ENCODE measurements at places on chromosomes 11 and 22. TPM values are rescaled to one million over a fixed set of nuclear protein-coding genes. Genes with fewer than 3 reads are reported as not detected.

DNA sequence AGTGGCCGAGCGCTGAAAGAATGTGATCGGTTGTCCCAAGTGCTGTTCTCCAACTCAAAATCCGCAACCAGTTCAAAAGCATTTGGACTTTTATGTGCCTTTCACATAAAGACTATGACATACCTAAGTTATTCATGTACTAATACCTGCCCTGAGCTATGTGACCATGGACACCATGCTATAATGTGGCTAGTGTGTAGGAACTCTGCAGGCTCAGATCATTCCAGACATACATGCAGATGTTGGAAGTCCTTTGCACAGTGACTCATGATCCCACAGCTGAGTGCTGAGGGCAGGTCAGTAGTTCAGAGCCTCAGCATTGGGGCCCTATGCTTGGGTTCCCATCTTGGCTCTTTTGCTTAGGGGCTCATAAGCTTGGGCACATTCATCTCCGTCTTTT lies 95.4 kb downstream of the IGLL1 start:
- DNase-seq, result no peak

- DNase-seq, result no peak
Measured at GRCh38 chr11:73401217-73401923, 25.2 kb downstream of the RELT start.

DNA sequence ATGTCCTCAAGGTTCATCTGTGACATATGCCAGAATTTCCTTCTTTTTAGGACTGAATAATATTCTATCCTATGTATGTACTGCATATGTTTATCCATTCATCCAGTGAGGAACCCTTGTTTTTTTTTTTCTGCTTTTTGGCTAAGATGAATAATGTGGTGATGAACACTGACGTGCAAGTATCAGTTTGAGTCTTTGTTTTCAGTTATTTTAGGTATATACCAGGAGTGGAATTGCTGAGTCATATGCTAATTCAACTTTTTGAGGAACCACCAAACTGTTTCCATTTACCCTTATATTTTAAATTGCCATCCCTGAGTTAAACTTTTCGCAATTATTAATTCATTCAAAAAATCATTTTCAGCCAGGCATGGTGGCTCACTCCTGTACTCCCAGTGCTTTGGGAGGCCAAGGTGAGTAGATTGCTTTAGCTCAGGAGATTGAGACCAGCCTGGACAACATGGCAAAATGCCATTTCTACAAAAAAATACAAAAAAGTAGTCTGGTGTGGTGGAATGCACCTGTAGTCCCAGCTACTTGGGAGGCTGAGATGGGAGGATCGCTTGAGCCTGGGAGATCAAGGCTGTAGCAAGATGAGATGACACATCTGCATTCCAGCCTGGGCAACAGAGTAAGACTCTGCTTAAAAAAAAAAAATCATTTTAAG lies 64.2 kb downstream of the MICAL2 start:
- peak; percentile 9 for DNase-seq

Gene DDTL
- total RNA-seq, result not detected

- DNase-seq, result no peak
Measured at GRCh38 chr11:293271-293851, 4.4 kb downstream of the PGGHG start.

GRCh38 chr11:102423936-102424335 lies 28.6 kb downstream of the TMEM123 start:
- no peak for DNase-seq

All from G401 (cell line).